ENCODE measurements at places on chromosomes 6 and 20.

DNA sequence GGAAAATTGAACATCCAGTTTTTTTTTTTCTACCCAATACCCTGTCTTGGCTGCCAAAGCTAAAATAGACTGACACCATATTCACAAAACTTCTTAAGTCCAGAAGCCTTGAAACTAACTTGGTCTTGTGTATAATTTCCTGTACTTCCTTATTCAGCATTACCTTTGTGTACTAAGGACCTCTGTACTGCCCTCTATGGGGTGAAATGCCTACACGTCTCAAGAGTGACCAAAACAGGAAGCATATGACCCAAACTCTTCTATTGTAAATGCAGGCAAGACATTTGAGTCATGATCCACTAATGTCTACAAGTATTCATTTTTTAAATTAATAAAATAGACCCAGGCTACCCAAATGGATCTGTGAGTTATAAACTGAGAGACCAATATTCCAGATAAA lies 50.4 kb downstream of the HMGCLL1 start:
- peak; percentile 4 for DNase-seq

DNA sequence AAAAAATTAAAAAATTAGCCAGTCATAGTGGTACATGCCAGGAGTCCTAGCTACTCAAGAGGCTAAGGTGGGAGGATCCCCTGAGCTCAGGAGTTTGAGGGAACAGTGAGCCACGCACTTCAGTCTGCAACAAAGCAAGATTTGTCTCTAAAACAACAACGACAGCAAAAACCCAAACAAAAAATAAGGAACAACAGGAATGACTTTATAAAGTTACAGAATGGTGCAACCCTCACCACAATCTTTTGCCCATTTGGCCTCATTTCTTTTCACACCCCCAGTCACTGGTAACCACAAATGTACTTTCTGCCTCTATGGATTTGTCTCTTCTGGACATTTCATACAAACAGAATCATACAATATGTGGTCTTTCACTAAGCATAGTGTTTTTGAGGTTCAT lies 16.7 kb upstream of the ZFAND3 start:
- DNase-seq: no peak

DNA sequence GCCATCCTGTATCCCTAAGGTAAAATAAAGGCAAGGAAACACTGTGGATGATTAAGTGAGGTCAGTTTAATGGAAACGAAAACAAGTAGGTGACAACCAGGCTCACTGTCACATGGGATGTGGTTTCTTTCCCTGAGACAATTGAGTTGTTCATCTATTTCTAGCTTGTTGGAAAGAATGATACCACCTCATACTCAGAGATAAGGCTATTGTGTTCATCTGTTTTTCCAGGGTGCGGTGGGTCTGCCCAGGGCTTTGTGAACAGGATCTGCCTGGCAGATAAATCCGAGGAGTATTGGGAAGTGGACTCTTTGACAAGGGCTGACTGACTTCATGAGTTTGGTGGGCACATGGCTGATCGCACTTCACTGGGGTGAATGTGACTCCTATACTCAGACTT lies 80.8 kb upstream of the TIAM2 start:
- DNase-seq: no peak

DNA sequence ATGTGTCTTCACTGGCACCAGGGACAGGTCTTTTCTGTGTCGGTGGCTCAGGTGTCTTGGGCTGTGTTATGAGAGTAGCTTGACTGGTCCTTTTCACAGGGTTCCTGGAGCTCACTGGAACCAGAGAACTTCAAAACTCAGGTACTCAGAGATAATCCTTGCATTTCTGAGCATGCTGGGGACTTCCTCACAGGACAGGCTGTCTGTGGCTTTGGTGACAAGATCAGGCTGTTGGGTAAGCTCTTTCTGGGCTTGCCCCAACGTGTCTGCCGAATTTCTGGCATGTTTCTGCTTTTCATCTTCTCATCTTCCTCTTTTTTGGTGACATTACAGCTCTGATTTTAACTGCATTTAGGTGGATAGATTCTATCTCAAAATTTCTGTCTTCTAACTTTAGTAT lies 270.0 kb downstream of the CDH26 start:
- DNase-seq: no peak

GRCh38 chr6:30169658-30170614 lies 6.6 kb downstream of the TRIM15 start:
- DNase-seq: peak; percentile 68

DNA sequence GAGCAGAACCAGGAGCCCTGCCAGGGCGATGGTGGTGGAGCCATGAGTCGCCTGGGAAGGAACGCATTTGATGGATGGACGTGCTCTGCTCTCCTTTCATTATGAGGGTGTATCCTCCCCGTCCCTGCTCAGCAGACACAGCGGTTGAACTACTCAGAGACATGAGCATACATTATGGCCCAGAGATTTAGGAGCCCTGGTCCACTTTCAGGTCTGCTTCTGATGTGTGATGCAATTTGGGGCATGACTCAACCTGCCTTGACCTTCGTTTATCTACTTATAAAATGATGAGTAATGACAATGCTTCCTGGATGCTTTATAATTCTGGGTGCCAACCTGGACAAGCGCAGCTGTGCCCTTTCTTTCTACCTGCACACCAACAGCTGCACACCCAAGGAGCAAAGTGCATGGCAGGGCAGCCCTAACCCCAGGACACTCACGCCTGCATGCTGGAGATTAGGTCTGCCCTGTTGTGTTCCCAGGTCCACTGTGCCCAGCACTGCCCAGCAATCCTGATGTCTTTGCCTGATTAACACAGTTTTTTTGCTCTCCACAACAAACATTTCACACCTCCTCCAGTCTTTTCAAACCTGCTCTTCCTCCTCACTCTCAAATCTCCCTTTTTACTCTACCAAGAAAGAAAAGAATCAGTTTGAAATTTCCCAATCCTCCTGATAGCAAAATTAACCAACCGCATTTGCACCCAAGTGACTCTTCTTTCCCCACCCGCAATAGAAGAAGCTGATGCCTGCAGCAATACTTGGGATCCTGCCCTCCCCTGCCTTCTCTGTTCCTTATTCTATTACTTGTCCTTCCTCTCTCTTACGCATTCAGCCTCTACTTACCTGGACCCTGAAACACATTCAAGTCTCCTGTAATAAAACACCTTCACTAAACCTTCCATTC lies 81.2 kb downstream of the EZR start:
- peak; percentile 47 for DNase-seq

DNA sequence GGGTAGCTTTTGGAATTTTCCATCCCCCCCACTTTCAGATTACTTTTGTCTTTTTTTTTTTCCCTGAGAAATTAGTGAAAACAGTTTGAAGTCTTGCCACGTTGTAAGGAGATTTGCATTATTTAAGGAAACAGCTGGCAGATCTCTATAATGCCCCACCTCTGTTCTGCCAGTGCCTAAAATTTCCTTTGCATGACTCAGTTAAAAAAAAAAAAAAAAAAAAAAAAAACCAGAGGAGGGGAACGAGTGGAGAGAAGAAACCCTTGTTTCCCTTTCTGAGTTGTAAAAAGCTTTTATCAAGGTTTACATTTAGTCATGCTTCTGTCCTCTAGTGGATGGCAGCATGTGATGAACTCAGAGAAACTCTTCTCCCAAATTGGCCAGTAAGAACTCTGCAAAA lies 33.5 kb downstream of the CARMIL1 start:
- DNase-seq: peak; percentile 41

- DNase-seq: no peak
Measured at GRCh38 chr20:31967830-31968249, at the start of gene XKR7. Gene XKR7, plus strand, starts transcription at chr20:31968151. Its CDS starts 25 bp downstream, at chr20:31968176.

DNA sequence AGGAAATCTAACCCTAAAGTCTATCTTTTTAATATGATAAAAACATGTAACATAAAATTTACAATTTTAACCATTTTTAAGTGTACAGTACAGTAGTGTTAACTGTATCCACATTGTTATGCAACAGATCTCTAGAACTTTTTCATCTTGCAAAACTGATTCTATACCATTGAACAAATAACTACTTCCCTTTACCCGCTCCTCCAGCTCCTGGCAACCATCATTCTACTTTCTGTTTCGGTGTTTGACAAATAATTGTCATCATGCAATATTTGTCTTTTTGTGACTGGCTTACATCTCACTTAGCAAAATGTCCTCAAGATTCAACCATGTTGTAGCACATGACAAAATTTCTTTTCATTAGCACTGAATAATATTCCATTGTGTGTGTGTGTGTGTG lies 203.2 kb downstream of the SIM1 start:
- no peak for DNase-seq

DNA sequence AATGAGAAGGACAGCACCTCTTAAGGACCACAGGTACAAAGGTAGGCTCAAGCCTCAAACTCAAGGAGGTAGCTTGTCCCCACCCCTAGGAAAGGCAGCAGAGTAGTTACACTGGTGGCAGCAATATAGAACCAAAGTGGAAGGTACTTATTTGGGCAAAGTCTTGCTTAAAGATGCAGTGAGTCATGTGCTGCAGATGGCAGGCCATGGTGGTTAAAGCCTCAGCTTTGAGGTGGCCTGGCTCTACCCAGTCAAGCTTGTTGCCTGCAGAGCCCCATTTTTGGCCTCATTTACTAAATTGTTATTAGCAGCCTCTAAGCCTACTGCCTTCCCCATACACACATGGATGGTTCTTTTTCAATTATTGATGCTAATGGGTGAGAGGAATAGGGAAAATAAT lies 146.0 kb downstream of the ELOVL4 start:
- DNase-seq: no peak

All from AG08395 (cell line).